Small intestine (tissue), 16 donors: ENCODE measurements at places on chromosomes 2 and 18. TPM values are rescaled to one million over a fixed set of nuclear protein-coding genes. Genes with fewer than 3 reads are reported as not detected.

Gene TP53I3
- polyA plus RNA-seq: 77.7 TPM

Gene VWA3B
- 1.4 TPM for polyA plus RNA-seq

Gene MAPRE3
- polyA plus RNA-seq: 3.0 TPM

Gene C2orf72
- polyA plus RNA-seq: 7.6 TPM

DNA sequence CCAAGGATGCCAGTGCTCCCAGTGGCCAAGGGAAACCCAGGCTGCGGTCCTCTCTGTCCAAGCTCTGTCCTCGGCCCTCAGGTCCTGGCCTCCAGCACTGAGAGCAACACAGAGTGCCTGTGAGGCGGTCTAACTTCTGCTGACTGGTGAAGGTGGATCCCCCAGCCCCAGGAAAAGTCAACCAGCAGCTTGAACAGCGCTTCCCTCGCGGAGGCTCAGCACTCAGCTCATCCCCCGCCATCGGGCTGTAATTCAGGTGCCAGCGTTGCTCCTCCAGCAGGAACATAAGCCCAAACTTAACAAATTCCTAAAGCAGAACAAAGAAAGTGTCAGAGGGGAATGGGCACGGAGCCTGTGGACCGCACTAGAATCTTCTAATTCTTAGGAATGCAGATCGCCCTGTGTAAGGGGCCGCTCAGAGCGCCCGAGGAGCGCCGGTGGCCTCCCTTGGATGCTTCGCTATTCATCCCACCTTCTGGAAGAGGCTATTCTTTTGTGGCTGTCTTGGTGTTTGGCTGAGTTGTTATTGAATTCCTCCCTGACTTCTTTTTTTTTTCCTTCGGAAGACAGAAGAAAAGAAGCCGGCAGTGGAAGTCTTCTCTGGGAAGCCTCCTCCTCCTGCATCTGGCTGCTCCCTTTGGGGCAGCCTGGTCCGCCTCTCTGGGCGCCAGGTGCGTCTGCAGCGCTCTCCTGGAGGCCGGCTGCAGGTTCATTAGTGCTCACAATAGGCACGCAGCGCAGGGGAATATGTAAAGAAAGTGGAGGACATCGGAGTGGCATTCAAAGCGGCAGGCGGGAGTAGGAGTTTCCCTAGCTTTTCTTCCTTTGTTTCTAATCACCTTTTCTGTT is 905.6 kb downstream of the TSN start:
- H3K36me3 ChIP-seq: no peaks in the 10 kb centered on the region
- H3K27me3 ChIP-seq: peaks cover 18% of the 10 kb centered on the region
- no peak for DNase-seq
- no peak overlapping the region for H3K4me3 ChIP-seq

DNA sequence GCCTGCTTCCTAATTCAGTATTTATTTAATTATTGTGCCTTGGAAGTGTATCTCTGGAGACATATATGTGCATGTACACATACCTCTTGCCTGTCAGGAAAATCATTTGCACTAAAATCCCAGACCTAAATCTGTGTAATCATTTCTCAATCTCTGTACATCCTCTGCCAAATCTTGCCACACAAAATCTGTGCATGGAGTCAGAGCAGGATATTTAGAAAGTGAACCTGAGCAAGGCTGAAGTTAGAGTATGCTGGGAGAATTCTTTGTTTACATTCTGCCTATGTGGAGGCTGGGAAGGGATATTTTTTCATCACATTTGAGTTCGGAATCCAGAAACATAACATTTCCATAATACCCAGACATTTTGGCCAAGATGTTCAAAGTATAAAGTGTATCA is 9.3 kb downstream of the XRCC5 start:
- H3K27me3 ChIP-seq: no peaks in the 10 kb centered on the region
- H3K36me3 ChIP-seq: peaks cover 24% of the 10 kb centered on the region
- DNase-seq: no peak
- H3K4me3 ChIP-seq: no peak overlapping the region
- H3K4me1 ChIP-seq: no peaks in the 10 kb centered on the region

- no peaks in the 10 kb centered on the region for H3K4me1 ChIP-seq
- no peaks in the 10 kb centered on the region for H3K36me3 ChIP-seq
- no peaks in the 10 kb centered on the region for H3K27me3 ChIP-seq
- H3K27ac ChIP-seq: no peak overlapping the region
These were observed 69.5 kb downstream of the C1D start for GRCh38 chr2:67993329-67993728.

DNA sequence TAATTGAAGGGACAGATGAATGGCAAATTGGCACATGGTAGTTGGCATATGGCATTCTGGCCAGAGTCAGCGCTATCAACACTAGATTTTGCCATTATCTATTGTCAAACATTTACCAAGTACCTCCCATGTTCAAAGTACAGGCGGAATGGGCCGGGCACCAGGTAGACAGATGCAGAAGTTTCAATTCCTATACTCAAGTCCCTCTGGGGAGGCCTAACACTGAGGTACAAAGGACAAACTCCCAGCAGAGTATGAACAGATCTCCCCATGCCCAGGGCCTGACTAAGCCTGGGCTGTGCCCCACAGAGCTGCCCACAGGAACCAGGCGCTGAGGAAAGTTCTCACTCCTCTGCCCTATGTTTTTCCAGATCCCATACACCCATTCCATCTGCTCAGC is 257.5 kb upstream of the KLHL29 start:
- H3K4me1 ChIP-seq: peaks cover 3% of the 10 kb centered on the region
- peak; percentile 91 for DNase-seq
- H3K4me3 ChIP-seq: no peak overlapping the region
- H3K27me3 ChIP-seq: no peaks in the 10 kb centered on the region
